ENCODE measurements at places on chromosomes 5 and 9.

GRCh38 chr9:715743-716400, 125.6 kb upstream of the DMRT1 start:
- DNase-seq: no peak

DNA sequence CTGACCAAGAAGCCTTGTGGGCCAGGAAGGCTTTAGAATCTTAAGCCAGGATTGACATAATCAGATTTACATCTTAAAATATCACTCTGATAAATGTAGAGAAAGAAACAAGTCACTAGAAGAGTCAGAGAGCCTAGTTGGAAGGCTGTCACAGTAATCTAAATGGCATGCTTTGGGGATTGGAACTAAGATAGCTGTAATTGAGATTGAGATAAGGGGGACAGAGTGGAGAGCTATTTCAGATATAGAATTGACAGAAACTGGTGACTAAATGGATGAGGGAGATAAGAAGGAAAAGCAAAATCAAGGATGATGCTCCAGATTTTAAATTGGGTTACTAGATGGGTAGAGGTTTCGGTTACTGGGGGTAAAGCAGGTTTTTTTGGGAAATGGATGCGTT, 100.5 kb downstream of the XRCC4 start:
- no peak for DNase-seq

- DNase-seq: no peak
Observed at GRCh38 chr5:75482482-75482881, 28.9 kb downstream of the CERT1 start.

DNA sequence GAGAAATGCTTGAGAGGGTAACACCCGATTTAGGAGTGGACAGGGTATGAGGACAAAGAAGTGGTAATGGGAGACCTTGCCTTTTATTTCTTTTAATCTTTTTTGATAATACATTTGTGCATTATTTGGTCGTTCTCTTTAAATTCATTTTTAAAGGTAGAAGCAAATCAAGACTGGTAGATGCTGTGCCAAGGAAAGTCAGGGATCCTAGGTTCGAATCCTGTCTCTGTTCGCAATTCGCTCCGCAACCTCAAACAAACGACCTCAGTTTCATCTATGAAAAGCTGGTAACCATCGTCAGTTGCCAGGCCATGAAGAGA, 353 bp upstream of the TMED9 start:
- DNase-seq: no peak

DNA sequence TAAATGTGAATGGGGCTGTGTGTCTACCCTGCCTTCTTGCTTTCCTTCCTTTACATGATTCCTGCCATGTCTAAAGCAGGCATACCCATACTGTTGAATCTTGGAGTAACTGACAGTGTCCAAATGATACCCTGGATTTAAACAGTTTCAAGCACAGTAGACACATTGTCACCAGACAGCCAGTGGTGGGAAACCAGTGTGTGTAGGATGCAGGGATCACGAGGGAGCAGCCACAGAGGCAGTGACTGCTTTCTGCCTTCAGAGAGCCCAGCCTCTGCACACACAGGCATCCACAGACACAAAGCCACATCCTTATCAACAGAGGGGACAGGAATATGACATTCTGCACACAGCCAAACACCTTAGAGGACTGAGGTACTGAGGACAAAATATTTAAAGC, 184.2 kb upstream of the TBCA start:
- DNase-seq: no peak

- DNase-seq: no peak
Observed at GRCh38 chr5:33933723-33934169, 2.4 kb upstream of the RXFP3 start.

- no peak for DNase-seq
Observed at GRCh38 chr5:95671826-95672225, 11.0 kb downstream of the SPATA9 start.

GRCh38 chr5:84354101-84354500, 30.6 kb downstream of the EDIL3 start:
- DNase-seq: no peak

DNA sequence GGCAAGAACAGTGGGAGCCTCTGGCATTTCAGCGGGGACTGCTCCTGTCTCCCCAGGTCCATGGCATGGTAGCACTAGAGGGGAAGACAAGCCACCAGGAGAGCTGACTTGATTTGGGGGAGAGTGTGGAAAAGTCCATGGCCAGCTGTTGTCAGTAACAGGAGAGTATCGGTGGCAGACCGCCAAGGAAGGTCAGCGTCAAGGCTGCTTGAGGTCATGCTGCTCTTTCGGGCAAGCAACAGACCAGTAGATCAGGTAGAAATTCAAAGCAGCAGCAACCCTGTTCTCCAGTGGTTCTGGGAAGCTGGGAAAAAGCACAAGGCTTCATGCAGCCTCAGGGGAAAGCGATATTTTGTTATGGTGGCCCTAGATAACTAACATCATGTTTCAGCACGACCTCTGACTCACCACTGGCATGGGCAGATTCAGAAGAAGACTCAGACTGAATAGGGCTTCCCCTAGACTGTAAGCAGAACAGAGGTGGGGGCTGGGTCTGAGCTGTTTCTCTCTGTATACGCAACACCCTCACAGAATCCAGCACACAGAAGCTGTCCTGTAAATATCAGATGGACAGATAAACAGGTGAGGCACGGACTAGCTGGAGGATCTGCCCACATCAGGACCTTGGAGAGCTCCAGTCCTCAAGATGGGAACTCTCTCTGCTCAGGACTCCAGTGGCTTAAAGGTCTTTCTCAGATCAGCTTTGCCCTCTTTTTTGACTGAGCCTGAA, 35.2 kb upstream of the PLEKHG4B start:
- no peak for DNase-seq

Measured in GF-D8 (cell line).